ENCODE measurements at places on chromosomes 3 and 15. TPM values are rescaled to one million over a fixed set of nuclear protein-coding genes. Genes with fewer than 3 reads are reported as not detected.

The WNT7A gene
- 0.13 TPM for polyA plus RNA-seq

The ITIH3 gene
- 2.1 TPM for polyA plus RNA-seq

The MYZAP gene
- 6.1 TPM for polyA plus RNA-seq

The STAC gene
- polyA plus RNA-seq, result 3.2 TPM

The C3orf49 gene
- not detected for polyA plus RNA-seq

DNA sequence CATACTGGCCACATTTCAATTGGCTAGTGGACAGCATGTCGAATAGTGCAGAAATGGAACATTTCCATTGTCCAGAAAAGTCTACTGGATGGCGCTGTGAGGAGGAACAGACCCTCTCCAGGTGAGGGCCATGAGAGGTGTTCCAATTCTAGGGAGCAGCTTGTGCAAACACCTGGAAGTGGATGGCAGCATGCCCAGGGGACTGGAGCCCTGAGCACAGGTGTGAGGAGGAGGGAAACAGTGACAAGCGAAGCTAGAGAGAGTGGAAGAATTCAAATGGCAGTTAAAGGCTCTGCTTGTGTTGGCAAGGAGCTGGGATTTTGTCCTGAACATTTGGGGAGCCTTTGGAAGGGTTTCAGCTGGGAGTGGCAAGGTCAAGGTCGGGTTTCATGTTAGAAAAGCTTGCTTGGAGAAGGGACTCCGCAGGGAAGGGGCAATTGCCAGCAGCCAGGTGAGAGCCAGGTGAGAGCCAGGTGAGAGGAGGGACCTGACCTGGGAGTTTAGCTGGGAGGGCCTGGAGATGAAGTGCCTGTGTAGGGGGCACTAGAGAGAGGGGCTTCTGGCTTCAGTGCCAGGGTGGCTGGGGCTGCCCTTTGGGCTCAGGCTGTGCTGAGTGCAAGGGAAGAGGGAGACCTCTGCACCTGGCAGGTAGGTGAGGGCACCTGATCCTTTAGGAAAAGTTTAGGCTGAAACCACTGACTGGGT, 93.8 kb downstream of the LINGO1 start:
- no peak for DNase-seq

DNA sequence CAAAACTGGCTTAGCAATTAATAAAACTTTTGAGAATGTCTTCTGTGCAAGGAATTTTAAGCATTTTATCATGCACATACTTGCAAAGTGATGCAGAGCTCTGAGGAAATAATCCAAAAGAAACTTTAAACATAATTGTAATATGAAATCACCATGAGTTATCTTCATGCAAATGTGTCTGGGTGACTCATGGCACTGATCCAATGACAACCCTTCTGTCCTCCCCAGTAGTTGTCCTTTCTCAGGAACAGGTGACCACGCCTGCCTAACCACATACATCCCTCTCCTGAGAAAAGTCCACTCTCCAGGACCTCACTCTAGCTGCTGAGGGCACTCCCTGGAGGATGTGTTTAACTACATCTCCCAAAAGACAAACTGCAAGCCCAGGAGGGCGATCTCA, 530.6 kb upstream of the IL12A start:
- no peak for DNase-seq

DNA sequence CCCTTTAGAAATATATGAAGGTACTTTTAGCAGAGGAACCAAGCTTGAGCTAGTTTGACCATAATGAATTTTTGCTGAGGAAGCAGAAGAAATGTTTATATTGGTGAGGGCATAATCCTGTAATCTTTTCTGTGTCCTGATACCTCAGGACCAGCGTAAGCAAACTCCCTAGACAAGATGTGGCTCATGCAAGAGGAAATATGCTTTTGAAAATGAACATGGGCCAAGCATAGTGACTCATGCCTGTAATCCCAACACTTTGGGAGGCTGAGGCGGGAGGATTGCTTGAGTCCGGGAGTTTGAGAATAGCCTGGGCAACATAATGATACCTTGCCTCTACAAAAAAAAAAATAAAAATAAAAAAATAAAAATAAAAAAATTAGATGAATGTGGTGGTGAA, 78.5 kb downstream of the PPARG start:
- no peak for DNase-seq

DNA sequence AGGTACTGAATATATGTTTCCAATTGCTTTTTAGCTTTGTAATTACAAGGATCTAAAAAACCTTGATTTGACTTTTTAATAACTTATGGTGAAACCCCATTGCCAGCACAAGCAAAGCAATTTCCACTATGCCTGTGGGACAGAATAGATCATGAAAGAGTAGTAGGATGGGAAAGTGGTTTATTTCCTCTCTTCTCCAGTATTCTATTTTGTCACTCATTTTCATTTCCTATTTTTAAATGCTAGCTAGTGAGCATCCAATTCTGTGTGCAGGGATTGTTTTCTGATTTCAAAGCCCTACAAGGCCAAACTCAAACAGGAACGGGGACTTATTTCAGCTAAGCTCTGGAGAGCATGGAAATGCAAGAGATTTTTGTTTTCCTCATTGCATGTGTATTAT, 132.0 kb upstream of the TGFBR2 start:
- no peak for DNase-seq

DNA sequence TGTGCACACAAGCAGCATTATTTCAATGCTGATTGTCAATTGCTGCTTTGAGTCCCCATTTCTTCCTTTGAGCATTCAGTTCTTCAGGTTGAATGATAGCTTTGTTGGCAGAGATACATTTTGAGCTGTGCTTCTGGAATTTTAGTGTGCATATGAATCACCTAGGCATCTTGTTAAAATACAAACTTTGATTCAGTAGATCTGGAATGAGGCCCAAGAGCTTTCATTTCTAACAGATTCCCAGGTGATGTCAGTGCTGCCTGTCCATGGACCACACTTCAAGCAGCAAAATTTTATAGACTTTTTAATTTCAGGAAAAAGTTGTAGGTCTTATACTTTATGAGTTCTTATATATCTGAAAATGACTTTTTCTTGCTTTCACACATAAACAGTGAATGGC, 131.1 kb downstream of the ADAMTSL3 start:
- no peak for DNase-seq

DNA sequence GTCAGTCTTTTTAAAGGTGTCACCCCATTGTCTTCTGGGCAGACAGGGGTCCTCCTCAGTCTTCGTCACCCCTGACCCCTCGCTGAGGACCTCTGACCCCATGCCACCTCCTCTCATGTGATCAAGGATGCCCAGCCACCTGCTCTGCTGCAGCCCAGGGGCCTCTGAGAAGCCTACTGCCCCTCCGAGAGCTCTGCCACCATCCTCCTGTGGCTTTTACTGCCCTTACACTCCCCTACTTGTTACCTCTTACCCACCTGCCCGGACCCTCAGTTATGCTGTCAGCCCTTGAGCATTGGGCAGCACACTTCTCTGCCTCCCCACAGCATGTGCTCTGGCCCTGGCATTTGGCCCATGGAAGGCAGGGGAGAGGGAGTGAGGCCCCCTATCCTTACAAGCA, 123.2 kb downstream of the LRRK1 start:
- no peak for DNase-seq

GRCh38 chr3:24145981-24146822, 201.1 kb downstream of the NR1D2 start:
- no peak for DNase-seq

- peak; percentile 68 for DNase-seq
Observed at GRCh38 chr15:52112203-52112750, 298 bp downstream of the BCL2L10 start.

DNA sequence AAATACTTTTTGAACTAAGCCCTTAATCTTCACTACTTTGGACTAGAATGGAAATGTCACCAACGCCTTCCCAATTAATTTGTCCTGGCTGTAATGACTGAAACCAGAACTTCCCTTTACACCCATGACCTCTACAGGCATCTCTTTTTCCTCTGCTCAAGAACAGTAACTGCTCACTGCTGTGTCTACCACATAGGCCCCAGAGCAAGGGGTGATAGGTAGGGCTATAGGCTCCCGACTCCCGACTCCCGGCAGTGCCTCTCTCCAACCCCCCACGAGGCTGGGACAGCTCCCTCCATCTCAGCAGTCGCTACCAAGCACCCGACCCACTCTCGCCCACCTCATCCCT, 384 bp upstream of the LEKR1 start:
- DNase-seq, result no peak

DNA sequence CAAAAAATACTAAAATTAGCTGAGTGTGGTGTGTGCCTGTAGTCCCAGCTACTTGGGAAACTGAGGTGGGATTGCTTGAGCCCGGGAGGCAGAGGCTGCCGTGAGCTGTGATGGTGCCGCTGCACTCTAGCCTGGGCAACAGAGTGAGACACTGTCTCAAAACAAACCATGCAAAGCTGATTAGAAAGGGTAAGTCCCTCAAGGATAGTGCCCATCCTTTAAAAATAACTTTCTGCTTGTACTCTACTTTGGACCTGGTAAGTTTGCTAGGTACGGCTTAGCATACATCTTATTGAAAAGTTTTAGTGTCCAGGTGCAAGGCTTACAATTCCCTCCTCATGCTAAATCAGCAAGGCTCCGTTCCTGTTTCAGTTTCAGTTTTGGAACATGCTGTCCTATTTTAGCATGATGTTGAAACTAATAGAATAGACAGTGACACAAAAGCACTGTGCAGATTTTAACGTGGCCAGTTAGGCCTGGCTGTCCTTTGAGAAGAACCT, 21.4 kb downstream of the FEM1B start:
- DNase-seq, result no peak

DNA sequence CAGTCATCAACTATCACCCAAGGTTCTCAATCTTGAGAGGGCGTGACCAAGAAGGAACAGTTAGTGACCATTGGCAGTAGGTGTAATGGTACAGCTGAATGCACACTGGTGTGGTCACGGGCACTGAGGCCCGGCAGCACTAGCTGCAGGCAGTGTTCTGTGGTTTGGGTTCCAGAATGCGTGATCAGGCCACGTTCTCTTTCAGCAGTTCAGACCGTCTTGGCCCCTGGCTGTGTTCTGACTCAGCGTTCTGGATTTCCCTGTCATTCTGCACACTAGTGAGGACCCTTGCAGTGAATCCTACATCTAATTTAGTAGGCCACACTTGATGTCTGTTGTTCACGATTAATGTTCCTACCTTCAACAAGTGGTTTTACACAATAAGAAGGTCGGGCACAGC, 220.5 kb upstream of the SLCO3A1 start:
- no peak for DNase-seq

- peak; percentile 89 for DNase-seq
Observed at GRCh38 chr15:95556866-95557225, 773.7 kb upstream of the NR2F2 start.

DNA sequence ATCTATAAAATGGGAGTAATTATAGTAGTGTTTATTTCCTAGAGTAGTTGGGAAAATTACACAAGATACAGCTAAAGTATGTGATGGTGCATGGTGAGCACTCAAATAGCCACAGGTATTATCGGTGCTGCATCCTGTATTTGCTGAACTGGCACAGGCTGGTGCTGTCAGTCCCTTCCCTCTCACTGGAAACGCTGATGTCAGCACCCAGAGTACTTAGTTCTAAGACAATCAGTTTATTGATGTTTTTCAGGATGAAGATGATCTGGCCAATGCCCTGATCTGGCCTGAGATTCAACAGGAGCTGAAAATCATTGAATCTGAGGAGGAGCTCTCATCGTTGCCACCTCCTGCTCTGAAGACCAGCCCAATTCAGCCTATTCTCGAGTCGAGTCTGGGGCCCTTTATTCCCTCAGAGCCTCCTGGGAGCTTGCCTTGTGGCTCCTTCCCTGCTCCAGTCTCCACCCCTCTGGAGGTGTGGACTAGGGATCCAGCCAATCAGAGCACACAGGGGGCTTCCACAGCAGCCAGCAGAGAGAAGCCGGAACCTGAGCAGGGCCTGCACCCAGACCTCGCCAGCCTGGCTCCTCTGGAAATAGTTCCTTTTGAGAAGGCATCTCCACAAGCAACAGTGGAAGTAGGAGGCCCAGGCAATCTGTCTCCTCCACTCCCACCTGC, 49.7 kb downstream of the TMEM39A start:
- no peak for DNase-seq

DNA sequence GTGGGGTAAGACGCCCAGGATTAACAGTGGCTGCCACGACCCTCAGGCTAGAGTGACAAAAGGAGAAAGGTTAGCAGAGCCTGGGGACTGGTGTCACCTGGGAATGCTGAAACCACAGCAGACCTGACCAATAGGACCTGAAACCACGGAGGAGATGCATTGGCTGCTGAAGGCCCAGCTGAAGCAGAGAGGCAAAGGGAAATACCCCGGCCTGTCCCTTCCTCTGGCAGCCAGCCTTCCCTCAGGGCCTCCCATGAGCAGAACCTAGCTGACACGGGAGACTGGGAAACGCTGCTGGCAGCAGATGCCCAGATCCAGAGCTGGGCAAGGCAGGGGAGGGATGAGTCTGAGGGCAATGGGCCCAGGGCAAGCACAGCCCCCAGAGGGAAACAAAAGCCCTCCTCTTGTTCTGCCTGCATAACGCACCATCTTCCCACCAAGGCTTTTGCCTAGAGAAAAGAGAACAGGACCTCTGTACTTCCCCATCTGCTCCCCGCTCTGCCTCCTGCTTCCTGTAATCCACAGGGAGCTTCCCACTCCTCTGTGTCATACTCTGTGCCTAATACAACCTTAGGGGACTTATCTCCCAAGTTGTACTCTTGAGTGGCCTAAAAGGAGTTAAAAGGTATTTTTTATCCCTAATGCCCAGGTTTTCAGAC, 216.2 kb downstream of the ABHD5 start:
- no peak for DNase-seq

GRCh38 chr3:104604326-104605010, 762.2 kb upstream of the ALCAM start:
- DNase-seq, result peak; percentile 3

GRCh38 chr15:33839540-33839939, 128.8 kb upstream of the CHRM5 start:
- DNase-seq, result no peak

- DNase-seq, result peak; percentile 76
Observed at GRCh38 chr3:136818769-136819391, at the start of gene SLC35G2. Gene SLC35G2, plus strand, starts transcription at chr3:136819126. Its CDS starts 35,335 bp downstream, at chr3:136854461.

DNA sequence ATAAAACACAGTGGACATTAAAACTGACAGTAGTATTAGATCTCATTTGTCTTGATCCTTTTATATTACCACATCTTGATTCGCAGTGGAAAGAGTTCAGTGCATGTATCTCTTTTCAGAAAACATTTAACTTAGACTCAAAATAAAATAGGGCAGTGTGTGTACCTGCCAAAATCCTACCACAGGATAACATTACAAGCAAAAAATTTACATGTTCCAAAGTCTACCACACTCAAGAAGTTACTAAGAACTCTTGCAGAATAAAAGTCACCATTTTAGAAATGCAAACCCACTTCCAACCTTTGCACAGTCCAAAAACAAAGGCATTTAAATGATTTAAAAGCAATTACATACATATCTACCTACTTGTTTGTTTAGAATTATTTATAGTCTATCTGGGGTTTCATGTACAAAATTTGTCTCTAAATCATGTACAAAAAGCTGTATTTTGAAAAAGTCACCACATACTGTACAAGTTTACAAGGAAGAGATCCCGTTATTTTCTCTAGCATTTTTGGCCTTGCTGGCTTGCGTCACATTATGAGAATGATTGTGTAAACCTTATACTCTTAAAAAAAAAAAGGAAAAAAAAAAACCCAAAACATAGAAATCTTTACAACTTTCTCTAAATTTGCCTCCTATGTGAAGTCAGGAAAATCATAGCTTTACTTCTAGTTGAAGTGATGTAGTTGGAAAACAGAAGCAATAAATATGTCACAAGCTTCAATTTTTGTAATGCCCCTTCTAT, 153.8 kb downstream of the ADAM10 start:
- DNase-seq, result no peak
